Esophagus squamous epithelium (tissue), 5 donors: ENCODE measurements at places on chromosomes 7 and 10.

GRCh38 chr7:137585591-137585990 is 242.1 kb upstream of the PTN start:
- no peak for DNase-seq

- DNase-seq: no peak
Measured at GRCh38 chr7:140206616-140207389, 30.0 kb upstream of the KDM7A start.

DNA sequence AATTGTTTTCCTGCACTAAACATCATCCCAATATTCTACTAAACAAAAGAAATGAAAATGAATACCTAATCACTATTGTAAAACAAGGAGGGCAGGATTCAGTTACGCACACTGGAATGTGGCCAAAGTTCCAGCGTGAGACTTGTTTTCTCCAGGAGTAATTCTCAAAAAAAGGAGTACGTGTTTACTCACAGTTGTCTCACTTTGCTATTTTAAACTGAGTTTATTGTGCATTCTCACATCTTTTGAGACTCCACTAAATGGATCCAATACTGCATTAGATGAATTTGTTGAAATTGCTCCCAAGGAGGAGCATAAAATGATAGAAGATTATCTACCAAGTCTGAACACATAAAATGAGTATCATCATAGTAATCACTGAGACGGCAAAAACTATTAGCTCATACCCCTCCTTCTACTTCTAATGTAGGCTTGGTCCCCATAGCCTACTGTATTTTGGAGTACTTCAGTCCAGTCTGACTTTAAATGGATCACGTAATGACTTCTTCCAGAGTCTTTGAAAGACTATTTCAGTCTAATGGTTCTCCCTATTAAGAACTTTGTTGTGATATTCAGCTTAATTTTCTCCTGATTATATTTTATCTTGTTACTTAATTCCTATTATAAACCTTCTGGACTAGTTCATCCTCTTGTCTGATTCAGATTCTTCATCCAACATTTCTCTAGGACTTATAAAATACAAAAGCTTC is 3.8 kb downstream of the GRM3 start:
- no peak for DNase-seq

GRCh38 chr10:67401711-67402110 is 294.3 kb downstream of the CTNNA3 start:
- DNase-seq: no peak

- DNase-seq: no peak
Measured at GRCh38 chr10:88975377-88975720, 15.2 kb upstream of the FAS start.

DNA sequence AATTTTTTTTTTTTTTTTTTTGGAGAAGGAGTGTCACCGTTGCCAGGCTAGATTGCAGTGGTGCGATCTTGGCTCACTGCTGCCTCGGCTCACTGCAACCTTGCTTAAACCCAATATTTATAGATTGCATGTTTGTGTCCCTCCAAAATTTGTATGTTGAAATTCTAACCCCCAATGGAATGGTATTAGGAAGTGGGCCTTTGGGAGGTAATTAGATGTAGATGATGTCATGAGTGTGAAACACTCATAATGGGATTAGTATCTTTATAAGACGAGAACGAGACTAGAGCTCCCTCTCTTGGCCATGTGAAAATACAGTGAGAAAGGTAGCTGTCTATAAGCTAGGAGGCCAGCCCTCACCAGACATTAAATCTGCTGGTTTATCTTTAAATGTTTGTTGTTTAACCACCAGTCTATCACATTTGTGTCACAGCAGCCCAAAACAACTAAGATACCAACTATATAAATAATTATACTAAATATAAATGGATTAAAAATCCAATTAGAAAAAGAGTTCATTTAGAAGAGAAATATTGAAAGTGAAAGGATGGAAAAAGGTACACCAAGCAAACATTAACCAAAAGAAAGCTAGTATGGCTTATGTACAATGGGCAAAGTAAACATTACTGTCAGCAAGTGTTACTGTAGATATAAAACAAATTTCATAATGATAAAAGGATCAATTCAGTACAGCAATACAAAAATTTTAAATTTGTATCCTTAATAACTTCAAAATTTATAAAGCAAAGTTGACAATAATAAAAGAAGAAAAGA is 9.3 kb downstream of the TCAF1 start:
- no peak for DNase-seq

- DNase-seq: no peak
Measured at GRCh38 chr10:131249238-131249954, 62.1 kb downstream of the TCERG1L start.

- no peak for DNase-seq
Measured at GRCh38 chr10:100508266-100508665, 11.4 kb downstream of the SEC31B start.

GRCh38 chr10:14309593-14309992 is 21.1 kb downstream of the FRMD4A start:
- no peak for DNase-seq
